ENCODE measurements at places on chromosomes 16 and 17. TPM values are rescaled to one million over a fixed set of nuclear protein-coding genes. Genes with fewer than 3 reads are reported as not detected.

- DNase-seq: no peak
Measured at GRCh38 chr16:24507959-24508480, 31.3 kb upstream of the RBBP6 start.

DNA sequence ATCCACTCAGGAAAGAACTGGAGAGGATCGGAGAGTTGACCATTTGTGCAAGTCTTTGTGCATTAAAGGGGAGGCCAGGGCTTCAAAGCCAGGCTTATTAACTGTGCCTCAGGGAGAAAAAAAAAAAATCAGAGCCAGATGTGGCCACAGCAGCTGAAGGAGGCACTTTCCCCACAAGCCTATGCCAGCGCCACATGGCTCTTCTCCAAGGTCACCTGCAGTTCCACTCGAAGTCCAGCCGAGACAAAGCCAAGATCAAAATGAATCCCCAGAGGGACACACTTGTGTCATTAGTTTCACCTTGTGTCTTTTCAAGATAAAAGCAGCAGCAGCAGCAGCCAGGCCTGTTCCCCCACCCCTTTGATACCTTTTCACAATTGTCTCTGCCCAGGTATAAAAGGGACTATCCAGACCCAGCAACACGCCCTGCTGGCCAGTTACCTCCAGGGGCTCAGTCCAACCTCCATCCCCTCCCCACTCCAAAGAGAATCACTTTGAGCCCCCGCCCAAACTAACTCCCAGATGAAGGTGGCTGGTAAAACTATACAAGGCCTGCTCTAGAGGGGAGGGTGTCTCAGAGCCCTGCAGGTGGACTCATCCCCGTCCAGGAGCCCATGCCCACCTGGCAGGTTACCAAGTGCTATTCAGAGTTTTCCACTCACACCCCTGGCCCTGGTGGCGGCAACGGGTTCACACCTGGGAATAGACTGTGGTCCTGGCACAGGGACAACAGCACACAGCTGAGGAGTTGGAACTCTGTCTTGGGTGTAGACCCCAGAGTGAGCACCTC lies 29.2 kb downstream of the AXIN2 start:
- DNase-seq: peak; percentile 54

DNA sequence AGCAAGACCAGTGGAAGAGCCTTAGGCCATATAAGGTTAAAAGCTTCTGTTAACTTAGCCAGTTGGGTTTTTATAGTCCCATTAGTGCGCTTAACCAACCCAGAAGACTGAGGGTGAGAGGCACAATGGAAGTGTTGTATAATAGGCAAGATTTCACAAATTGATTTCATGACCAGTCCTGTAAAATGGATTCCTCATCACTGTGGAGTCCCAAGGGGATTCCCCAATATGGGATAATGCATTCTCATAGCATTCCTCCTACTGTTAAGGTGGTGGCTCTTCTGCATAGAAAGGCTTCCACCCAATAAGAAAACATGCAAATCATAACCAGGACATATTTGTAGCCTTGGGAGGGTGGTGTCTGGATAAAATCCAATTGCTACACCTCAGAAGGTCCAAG lies 22.1 kb upstream of the B4GALNT2 start:
- no peak for DNase-seq

DNA sequence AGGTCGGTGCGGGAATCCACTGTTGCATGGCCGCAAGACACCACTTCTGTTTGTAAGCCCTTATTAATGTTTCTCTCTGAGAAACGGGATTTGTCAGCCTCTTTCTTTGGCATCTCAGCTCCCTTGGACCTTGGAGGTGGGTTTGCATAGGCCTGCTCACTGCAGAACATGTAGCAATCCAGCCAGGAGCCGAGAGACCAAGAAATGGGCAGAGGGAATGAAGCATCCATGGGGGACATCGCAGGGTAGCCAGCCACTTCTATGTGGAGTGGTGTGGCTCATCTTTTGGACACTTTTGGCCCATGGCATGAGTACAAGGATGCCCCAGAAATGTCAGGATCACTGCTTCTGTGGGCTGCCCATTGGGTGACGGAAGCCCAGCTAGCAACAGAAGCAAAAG lies 79.4 kb downstream of the GSG1L start:
- DNase-seq: no peak

GRCh38 chr17:7023576-7024401 lies 939 bp downstream of the BCL6B start:
- peak; percentile 100 for DNase-seq

DNA sequence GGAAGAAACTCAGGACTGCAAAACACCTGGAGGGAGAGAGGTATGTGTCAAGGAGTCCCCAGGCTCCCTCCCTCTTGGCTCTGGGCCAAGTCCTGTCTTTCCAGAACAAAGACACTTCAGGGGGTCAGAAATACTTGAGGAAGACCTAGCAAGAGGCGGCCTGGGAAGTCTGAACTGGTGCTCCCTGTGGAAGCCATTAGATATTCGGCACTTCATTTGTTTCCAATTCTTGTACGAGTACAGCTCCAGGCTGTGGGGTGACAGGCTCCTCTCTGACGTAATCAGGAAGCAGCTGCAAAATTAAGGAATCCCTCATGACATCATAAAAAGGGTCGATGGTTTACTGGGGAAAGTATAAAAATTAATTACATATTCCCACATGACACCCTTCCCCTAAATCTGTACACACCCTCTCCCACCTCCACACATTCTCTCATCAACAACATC lies 108.7 kb downstream of the SMG6 start:
- DNase-seq: peak; percentile 96

- DNase-seq: no peak
Measured at GRCh38 chr17:73547790-73548189, 96.5 kb downstream of the SDK2 start.

GRCh38 chr17:4886830-4887229 lies 12.5 kb upstream of the C17orf107 start:
- no peak for DNase-seq

GRCh38 chr17:81569986-81570514 lies 17.9 kb upstream of the FAAP100 start:
- DNase-seq: no peak

DNA sequence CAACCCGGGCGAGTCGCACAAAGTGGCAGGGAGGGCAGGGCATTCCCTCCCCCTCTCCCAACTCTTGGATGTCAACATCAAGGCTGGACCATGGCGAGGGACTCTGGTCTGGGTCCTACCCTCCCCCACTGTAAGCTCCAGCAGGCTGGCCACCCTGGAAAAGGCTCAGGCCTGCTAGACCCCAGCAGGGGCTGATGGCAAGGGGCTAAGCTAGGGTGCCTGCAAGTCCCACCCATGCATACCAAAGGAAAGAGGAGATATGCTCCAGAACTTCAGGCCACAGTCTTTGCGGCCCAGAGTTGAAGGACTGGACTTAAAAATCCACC lies 19.9 kb downstream of the ST3GAL2 start:
- DNase-seq: no peak

- DNase-seq: peak; percentile 72
Measured at GRCh38 chr17:49964303-49964768, 4.7 kb upstream of the DLX4 start.

GRCh38 chr17:2462481-2462880 lies 49.2 kb downstream of the METTL16 start:
- DNase-seq: peak; percentile 23

- DNase-seq: no peak
Measured at GRCh38 chr16:88784856-88785105, 239 bp downstream of the PIEZO1 start.

- no peak for DNase-seq
Measured at GRCh38 chr16:84159800-84160199, 14.7 kb downstream of the DNAAF1 start.

DNA sequence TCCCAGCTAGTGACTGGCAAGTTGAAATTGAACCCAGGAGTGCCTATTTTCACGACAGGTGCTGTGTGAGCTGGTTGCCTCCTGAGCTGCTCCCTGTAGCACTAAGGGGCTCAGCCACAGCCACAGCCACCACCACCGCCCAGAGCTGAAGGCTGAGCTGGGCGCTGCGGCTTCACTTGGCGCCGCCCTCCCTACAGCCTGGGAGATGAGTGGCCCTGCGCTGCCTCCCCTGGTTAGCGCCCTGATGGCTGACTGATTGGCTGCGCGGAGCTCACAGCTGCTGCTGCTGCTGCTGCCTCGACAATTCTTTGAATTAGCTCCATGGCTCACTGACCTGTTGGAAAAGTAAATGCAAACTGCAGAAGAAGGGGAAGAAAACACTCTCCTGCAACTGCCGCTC lies 91.8 kb upstream of the TMEM132E start:
- peak; percentile 85 for DNase-seq

GRCh38 chr16:19071811-19072777 lies 4.7 kb downstream of the COQ7 start:
- DNase-seq: peak; percentile 88

DNA sequence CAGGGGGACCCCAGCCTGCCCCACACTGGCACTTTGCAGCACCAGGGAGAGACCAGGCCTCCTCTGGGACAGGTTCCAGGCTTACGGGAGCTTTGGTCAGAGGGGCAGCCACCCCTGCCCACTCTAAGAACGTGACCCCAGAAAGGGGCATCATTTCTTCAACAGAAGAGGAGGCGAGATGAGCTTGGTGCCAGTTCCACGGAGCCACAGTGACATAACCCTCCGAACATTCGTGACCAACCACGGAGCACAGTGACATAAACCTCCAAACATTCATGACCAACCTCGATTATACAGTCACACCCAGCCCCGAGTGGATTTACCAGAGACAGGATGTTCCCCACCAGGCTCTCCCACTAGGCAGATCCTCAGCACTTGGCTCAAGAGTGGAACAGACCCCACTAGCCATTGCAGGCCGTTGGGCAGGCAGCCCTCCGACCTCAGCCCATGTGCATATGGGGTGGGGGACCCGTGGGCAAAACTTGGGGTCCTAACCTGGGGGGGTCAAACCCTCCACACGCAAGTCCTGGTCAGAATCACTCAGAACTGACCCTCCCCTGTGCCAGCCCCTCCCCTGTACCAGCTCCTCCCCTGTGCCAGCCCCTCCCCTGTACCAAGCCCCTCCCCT lies 112.9 kb downstream of the METRNL start:
- DNase-seq: no peak

- DNase-seq: no peak
Measured at GRCh38 chr16:2032285-2033056, 5.8 kb downstream of the NHERF2 start.

- no peak for DNase-seq
Measured at GRCh38 chr17:38442548-38442947, 14.3 kb downstream of the ARHGAP23 start.

- DNase-seq: no peak
Measured at GRCh38 chr17:57337390-57337789, 81.1 kb downstream of the MSI2 start.

DNA sequence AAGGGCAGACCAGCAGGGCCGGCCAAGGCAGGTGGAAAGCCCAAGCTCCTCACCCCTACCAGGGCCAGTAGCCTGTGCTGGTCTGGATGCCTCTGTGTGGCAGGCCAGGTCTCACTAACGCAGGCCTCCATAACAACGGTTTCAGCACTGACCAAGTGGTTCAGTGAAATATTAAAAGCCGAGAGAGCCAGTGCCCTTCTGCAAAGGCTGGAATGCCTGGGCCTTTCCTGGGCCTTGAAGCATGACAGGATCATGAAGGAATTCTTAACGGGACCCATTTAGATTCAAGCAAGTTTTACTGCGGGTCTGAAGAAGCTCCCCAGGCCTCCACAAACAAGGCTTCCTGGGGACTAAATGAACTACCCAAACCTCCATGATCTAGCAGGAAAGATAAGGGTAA lies 16.3 kb downstream of the ADAD2 start:
- no peak for DNase-seq

DNA sequence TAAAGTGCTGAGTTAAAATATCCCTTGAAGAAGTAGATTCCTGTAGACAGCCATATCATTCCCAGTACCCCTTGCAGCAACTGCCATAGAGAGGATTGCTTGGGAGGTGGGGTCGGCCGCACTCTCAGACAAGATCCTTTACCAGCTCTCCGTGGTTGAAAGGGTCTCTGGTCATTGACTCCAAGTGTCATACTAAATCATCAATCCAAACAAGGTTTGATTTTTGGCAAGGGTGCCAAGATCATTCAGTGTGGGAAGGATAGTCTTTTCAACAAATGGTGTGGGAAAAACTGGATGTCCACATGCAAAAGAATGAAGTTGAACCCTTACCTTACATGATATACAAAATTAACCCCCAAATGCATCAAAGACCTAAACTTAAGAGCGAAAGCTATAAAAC lies 21.8 kb downstream of the TBX2 start:
- no peak for DNase-seq

- DNase-seq: no peak
Measured at GRCh38 chr16:87259431-87259830, 57.8 kb downstream of the C16orf95 start.

DNA sequence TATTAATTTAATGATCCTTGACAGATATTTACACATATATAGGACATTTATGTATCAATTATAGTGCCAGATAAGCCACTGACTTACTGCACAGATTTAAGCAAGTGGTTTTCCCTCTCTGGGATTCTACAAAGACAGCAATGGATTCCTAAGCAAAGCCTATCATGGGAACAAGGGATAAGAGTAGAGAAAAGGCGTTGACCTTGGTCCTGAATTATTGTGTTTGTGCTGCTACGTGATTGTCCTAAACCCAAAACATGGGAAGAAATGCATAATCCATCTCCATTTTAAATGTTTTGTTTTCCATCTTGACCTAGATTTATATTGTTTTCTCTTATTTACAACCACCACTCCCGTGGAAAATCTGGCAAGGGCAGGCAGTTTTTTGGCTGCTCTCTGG lies 14.0 kb downstream of the SLFN11 start:
- no peak for DNase-seq

GRCh38 chr16:46889245-46889941 lies 5.2 kb downstream of the GPT2 start:
- no peak for DNase-seq

- DNase-seq: peak; percentile 53
Measured at GRCh38 chr17:82561429-82562035, 42.0 kb downstream of the FOXK2 start.

GRCh38 chr16:73190688-73191659 lies 143.0 kb upstream of the ZFHX3 start:
- DNase-seq: no peak

DNA sequence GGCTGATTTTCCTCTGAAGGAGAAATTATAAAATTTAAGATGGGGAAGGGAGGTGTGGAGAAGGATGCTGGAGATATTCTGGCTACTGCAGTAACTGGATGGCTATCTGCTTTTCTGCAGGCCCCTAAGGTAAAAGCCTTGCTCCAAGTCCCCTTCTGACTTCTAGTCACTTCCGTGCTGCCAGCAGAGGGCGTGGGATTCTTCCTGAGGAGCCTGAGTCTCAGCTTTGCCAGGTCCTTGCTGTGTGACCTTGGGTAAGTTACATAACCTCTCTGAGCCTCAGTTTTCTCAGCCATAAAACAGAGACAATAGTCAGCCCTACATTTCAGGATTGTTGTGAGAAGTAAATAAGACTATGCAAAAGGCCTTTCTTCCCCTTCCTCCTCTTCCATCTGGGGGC lies 24.3 kb upstream of the TMEM220 start:
- DNase-seq: peak; percentile 94

TSPAN10 gene
- 1.3 TPM for total RNA-seq

STAT3 gene
- total RNA-seq: 27.5 TPM

IL34 gene
- 7.3 TPM for total RNA-seq

SYT17 gene
- 11.5 TPM for total RNA-seq

CCL17 gene
- not detected for total RNA-seq

HOXB4 gene
- not detected for total RNA-seq

CRISPLD2 gene
- 9.3 TPM for total RNA-seq

SLC52A1 gene
- total RNA-seq: 0.25 TPM

AGRP gene
- not detected for total RNA-seq

FOXJ1 gene
- 17.8 TPM for total RNA-seq

GPR179 gene
- total RNA-seq: not detected

C17orf67 gene
- total RNA-seq: 1.5 TPM

EXOC3L1 gene
- total RNA-seq: 0.97 TPM

CCL16 gene
- total RNA-seq: not detected

Measured in endodermal cell (in vitro differentiated cells).